ENCODE measurements at places on chromosomes 5 and 9. TPM values are rescaled to one million over a fixed set of nuclear protein-coding genes. Genes with fewer than 3 reads are reported as not detected.

IL5 gene
- total RNA-seq: not detected

PLEKHG4B gene
- 46.6 TPM for total RNA-seq

ALDH7A1 gene
- total RNA-seq: 60.9 TPM

COL23A1 gene
- total RNA-seq: 15.5 TPM

SLC36A2 gene
- total RNA-seq: not detected

PCDHB10 gene
- 2.1 TPM for total RNA-seq

ANKDD1B gene
- total RNA-seq: 0.93 TPM

MEGF10 gene
- total RNA-seq: 13.3 TPM

SPINK14 gene
- total RNA-seq: not detected

WHRN gene
- 13.3 TPM for total RNA-seq

DNA sequence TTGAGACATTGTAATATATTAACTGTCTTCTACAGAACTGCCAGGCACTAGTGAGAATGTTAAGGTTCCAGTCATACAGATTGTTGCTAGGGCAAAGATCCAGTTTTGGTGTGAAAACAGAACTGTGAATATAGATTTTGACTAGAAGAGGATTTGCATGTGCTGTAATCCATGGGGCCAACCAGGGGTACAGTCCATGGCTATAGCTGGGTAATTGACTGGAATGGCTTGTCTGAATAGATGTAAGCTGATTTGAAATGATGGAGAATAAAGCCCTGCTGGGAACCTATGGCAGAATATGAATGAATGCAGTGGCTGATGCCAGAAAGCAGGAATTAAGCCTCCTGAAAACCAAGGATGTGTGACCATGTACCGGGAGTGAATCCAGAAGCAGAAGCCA is 748.5 kb upstream of the CDH10 start:
- H3K4me3 ChIP-seq: no peak overlapping the region
- H3K4me1 ChIP-seq: no peaks in the 10 kb centered on the region
- no peaks in the 10 kb centered on the region for H3K36me3 ChIP-seq
- H3K27ac ChIP-seq: no peak overlapping the region

DNA sequence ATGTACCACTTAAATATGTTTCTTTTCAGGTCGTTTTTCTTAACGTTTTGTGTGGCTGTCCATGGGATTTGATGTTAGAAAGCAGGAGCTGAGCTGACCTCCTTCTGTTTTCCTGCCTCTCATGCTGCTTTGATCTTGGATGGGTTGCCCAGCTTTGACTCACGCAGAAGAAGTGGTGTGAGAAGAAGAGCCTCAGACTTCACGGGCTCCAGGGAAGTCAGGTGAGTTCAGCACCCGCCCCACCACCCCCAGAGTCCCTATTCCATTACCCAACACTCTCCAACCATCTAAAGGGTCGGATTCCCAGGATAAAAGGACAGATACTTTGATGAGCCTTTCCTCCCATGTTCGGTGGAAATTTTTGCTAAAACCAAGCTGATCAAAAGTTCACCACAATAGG is 373.4 kb downstream of the IRX2 start:
- no peaks in the 10 kb centered on the region for H3K36me3 ChIP-seq
- H3K4me3 ChIP-seq: no peak overlapping the region
- H3K4me1 ChIP-seq: no peaks in the 10 kb centered on the region

- no peaks in the 10 kb centered on the region for H3K36me3 ChIP-seq
- H3K27ac ChIP-seq: no peak overlapping the region
- DNase-seq: no peak
- no peaks in the 10 kb centered on the region for H3K4me1 ChIP-seq
- H3K27me3 ChIP-seq: no peaks in the 10 kb centered on the region
These were observed 440.9 kb upstream of the EDIL3 start for GRCh38 chr5:84825606-84826005.

GRCh38 chr5:128669803-128670202 is 131.8 kb upstream of the FBN2 start:
- no peak for DNase-seq
- H3K36me3 ChIP-seq: no peaks in the 10 kb centered on the region
- no peak overlapping the region for H3K27ac ChIP-seq
- no peaks in the 10 kb centered on the region for H3K27me3 ChIP-seq

- H3K4me1 ChIP-seq: peaks cover 2% of the 10 kb centered on the region
- no peak overlapping the region for H3K27ac ChIP-seq
- no peaks in the 10 kb centered on the region for H3K36me3 ChIP-seq
- H3K27me3 ChIP-seq: peaks cover 2% of the 10 kb centered on the region
These were observed 35.9 kb upstream of the TESK1 start for GRCh38 chr9:35569206-35569605.

DNA sequence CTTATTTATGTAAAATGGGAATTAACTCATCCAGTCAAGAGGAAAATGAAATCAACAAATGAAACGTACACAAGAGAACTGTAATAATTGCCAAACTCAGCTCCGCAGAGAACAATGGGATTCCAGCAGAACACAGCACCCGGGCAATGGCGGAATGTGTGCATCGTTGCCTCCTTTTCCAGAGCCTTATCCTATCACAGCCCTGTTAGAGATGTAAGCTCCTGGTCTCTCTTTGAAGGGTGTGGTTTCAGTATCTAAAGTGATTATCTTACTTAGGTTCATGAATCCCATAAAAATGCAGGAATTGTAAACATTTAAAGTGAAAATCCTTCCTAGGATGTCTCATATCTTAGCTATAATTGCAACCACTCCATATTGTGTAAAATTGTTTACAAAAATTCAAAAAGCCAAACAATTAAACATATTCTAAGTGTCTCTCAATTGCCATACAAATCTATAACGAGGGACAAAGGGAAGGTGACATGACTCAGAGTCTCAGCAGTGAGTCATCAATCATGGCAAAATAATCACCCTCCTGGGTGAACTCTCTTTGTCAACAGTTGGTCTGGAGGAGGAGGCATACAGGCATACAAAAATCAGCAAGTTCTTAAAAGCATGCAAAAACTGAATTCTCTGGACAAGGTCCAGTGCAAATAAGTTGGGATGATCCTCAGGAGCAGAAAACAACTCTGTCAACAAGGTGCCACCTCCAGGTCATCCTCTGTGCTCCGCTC is 22.6 kb downstream of the SEMA5A start:
- H3K36me3 ChIP-seq: peaks cover 38% of the 10 kb centered on the region
- H3K27ac ChIP-seq: no peak overlapping the region
- no peak overlapping the region for H3K4me3 ChIP-seq
- no peak for DNase-seq

DNA sequence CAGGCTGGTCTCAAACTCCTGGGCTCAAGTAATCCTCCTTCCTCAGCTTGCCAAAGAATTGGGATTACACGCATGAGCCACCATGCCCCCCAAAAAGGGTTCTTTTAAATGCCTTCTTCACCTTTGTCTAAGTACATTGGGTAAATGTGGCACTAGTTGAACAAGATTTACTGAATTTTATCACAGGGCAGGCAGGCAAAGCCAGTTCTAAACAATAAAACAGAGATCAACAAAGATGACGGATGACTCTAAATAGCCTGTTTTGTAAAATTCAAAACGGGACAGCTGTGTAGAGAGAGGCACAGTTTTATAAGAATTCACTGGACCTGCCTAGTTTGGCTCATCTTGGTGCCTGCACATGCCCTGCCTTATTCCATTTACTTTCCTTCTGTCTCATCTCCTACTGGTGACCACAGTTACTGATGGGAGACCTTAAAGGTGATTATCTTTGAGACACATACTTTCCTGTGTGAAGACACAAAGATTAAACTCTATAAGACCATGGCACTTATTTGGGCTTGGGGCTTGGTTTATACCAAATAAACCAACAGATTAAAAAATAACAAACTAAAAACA is 149.6 kb upstream of the DMRT1 start:
- H3K27ac ChIP-seq: peak overlapping the region; percentile 82
- H3K4me1 ChIP-seq: peaks cover 58% of the 10 kb centered on the region
- peaks cover 10% of the 10 kb centered on the region for H3K36me3 ChIP-seq
- DNase-seq: no peak
- H3K4me3 ChIP-seq: peak overlapping the region; percentile 45

DNA sequence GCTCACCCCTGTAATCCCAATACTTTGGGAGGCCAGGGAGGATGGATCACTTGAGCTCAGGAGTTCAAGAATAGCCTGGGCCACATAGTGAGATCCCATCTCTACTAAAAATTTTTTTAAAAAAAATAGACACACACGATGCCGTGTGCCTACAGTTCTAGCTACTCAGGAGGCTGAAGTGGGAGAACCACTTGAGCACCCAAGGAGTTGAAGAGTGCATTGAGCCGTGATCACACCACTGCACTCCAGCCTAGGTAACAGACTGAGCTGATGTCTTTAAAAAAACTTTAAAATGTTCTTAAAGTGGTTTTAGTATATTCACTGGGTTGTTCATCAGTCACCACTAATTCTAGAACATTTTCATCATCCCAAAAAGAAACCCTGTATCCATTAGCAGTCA is 51.9 kb upstream of the RNF38 start:
- H3K4me3 ChIP-seq: no peak overlapping the region
- H3K27me3 ChIP-seq: no peaks in the 10 kb centered on the region
- H3K4me1 ChIP-seq: peaks cover 5% of the 10 kb centered on the region
- H3K36me3 ChIP-seq: no peaks in the 10 kb centered on the region
- H3K27ac ChIP-seq: no peak overlapping the region

- no peaks in the 10 kb centered on the region for H3K27me3 ChIP-seq
- DNase-seq: no peak
- no peaks in the 10 kb centered on the region for H3K4me1 ChIP-seq
These were observed 92.2 kb downstream of the ADGRV1 start for GRCh38 chr5:90650767-90651166.

GRCh38 chr5:180350711-180351465 is 2.2 kb downstream of the GFPT2 start:
- peak overlapping the region; percentile 87 for H3K4me3 ChIP-seq
- DNase-seq: no peak
- no peak overlapping the region for H3K27ac ChIP-seq

- no peak overlapping the region for H3K27ac ChIP-seq
- H3K27me3 ChIP-seq: no peaks in the 10 kb centered on the region
- no peak overlapping the region for H3K4me3 ChIP-seq
- H3K4me1 ChIP-seq: no peaks in the 10 kb centered on the region
- no peak for DNase-seq
These were observed 7.5 kb downstream of the SMU1 start for GRCh38 chr9:33068991-33069390.

- H3K4me1 ChIP-seq: peaks cover 5% of the 10 kb centered on the region
- H3K4me3 ChIP-seq: no peak overlapping the region
These were observed 316.3 kb downstream of the MCTP1 start for GRCh38 chr5:94968507-94969095.

GRCh38 chr9:8877753-8878494 is 1078.3 kb upstream of the DMAC1 start:
- DNase-seq: no peak
- no peak overlapping the region for H3K27ac ChIP-seq
- H3K36me3 ChIP-seq: no peaks in the 10 kb centered on the region
- H3K27me3 ChIP-seq: peaks cover 3% of the 10 kb centered on the region
- peaks cover 1% of the 10 kb centered on the region for H3K4me1 ChIP-seq

- H3K4me1 ChIP-seq: peaks cover 15% of the 10 kb centered on the region
- H3K36me3 ChIP-seq: peaks cover 4% of the 10 kb centered on the region
- no peak for DNase-seq
- peaks cover 4% of the 10 kb centered on the region for H3K27me3 ChIP-seq
These were observed 431.0 kb upstream of the SLC30A5 start for GRCh38 chr5:68662804-68663307.

GRCh38 chr5:149640350-149640999 is 59.2 kb downstream of the ARHGEF37 start:
- peaks cover 6% of the 10 kb centered on the region for H3K27me3 ChIP-seq
- H3K27ac ChIP-seq: no peak overlapping the region
- no peak overlapping the region for H3K4me3 ChIP-seq
- no peaks in the 10 kb centered on the region for H3K36me3 ChIP-seq

GRCh38 chr9:68703672-68704071 is 1.4 kb upstream of the PIP5K1B start:
- peaks cover 14% of the 10 kb centered on the region for H3K4me1 ChIP-seq
- H3K36me3 ChIP-seq: no peaks in the 10 kb centered on the region
- H3K27me3 ChIP-seq: peaks cover 66% of the 10 kb centered on the region
- no peak for DNase-seq
- H3K4me3 ChIP-seq: peak overlapping the region; percentile 89
- H3K27ac ChIP-seq: peak overlapping the region; percentile 65

- peaks cover 15% of the 10 kb centered on the region for H3K36me3 ChIP-seq
- peaks cover 34% of the 10 kb centered on the region for H3K4me1 ChIP-seq
- DNase-seq: no peak
- peak overlapping the region; percentile 9 for H3K4me3 ChIP-seq
- peak overlapping the region; percentile 20 for H3K27ac ChIP-seq
These were observed 4.0 kb downstream of the ETF1 start for GRCh38 chr5:138538943-138539627.
